CD4-positive, alpha-beta memory T cell (primary cell): ENCODE measurements at places on chromosomes 6 and 20. TPM values are rescaled to one million over a fixed set of nuclear protein-coding genes. Genes with fewer than 3 reads are reported as not detected.

Gene PACRG
- 1.5 TPM for polyA plus RNA-seq

Gene CRIP3
- polyA plus RNA-seq = not detected

Gene DCBLD1
- 2.6 TPM for polyA plus RNA-seq

Gene DEFB116
- polyA plus RNA-seq = not detected

Gene SRMS
- not detected for polyA plus RNA-seq

Gene PPP1R14C
- polyA plus RNA-seq = not detected

Gene PAQR8
- polyA plus RNA-seq = 30.3 TPM

Gene LY6G6D
- not detected for polyA plus RNA-seq

Gene GSTA3
- polyA plus RNA-seq = not detected

DNA sequence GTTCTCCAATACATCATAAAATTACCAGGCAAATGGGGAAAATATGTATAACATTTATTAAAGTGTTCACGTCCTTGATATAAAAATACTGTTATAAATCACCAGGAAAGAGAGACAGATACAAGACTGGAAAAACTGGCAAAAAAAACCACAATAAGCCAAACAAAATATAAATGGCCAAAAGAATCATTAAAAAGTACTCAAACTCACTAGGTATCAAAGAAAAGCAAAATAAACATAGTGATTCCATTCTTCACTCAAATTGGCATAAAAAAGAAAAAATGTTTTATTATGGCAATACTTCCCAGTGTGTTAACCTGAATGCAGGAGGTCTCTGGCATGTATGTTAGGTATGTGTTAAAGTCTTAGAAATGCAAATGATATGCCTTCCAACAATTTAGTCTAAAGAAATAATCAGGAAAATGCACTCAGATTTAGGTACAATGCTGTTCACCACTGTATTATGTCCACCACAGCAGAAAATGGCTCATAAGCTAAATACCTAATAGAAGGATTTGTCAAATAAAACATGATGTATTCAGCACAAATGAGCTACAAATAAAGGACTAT, 21.4 kb downstream of the SLC23A2 start:
- no peak for DNase-seq

GRCh38 chr6:168212362-168212761, 107.2 kb downstream of the DACT2 start:
- DNase-seq = no peak

DNA sequence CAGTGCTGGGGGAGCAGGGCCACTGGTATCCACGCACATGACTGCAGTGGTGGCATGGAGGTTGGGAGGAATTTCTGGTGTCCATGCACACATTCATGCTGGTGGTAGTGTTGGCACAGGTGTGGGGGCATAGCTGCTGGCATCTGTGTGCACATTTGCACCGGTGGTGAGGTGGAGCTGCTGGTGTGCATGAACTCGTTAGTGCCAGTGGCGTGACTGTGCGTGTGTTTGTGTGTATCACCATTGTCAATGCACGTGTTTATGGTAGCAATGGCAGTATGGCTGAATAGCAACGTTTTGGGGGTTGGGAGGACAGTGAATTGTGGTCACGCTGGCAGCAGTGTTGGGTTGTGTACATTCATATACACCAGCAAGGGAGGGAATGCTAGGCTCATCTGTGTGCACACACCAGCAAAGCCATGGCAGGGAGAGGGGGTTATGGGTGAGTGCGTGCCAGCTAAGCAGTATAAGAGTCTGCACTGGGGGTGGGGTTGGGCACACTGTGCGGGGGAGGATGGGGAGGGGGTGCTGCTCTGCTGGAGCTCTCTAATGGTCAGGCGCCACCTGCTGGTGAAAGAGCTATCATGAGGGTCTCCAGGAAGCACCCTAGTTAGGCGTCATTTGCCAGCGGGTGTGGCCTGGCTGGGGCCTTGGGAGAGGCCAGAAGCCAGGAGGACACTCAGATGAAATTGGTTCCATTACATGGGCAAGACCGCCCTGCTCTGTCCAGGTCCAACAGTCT, 626.1 kb upstream of the ID4 start:
- no peak for DNase-seq

DNA sequence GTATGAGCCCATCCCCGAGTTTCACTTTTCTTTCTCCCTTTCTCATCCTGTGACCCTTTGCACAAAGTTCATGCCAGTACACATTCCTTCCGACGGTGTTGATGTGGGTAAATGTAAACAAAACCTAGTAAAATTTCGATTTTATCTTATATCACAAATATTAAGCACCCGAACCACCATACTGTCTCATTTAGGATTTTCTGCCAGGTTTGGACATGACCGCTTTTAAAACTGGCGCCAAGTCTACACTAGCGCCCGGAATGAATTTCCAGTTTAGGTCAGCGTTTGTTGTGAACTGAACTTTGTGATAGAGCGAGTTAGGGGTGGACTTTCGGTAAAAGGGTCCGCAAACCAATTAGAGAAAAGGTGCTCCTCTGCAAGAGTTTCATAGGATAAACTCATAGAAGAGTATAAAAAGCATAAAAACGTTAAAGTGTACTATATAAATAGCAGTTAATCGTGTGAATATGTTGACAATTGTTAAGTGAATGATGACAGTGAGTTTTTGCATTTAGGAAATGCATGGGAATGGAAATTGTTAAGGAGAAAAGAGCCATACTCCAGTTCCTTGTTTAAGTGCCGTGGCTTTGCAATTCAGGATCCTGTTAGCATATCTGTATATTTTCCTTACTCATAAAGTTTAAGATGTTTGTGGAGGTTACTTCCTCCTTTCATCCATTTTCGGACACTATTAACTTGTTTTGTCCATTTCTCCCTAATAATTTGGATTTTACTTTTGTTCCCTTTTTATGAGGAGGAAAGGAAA, 937 bp downstream of the AKAP7 start:
- DNase-seq = no peak

DNA sequence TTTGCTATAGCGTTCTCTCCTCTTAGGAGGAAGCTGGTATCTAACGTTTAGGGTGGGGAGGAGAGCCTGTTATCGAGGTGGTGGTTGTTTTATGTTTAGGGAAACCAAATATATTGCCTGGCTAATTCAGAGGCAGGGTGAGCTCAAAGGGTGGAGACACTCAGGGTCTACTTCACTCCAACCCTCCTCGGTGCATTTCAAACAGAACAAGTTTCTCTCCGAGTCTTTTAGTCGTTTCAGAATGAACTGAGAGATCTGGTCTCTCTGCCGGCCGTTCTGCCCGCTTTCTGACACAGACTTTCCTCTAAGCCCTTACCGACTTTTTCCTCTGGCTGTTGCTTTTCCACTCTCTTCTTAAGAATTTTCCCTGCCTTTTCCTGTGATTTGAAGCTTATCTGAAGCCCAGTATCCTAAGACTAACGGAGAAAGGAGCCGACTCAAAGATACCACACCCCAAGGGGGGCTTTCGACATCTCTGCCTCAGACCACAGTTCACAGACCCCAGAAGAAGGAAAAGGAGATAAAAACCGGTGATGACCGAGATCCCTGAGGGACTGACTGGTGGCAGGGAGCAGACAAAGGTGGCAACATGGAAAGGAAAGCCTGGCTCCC, 865 bp downstream of the STK38 start:
- peak; percentile 27 for DNase-seq

- no peak for DNase-seq
Observed at GRCh38 chr20:47774131-47774777, 11.0 kb downstream of the SULF2 start.

- no peak for DNase-seq
Observed at GRCh38 chr6:122714059-122714458, 65.5 kb upstream of the FABP7 start.

DNA sequence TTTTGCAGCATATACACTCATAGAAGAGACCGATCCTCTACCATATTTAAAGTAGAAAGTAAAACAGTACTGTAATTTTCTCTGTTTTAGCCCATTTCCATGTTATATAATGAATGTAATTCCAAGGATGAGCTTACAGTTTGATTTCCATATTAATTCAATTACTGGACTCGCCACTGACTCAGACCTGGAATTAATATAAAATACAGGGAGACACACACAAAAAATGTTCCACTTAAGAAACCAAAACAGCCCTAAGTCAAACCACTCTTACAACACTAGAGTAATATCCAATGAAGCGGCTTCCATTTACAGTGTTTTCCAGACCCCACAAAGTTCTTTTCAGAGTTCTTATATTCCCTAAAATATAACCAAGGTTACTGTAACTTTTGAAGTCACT, 110.6 kb downstream of the BACH2 start:
- no peak for DNase-seq

DNA sequence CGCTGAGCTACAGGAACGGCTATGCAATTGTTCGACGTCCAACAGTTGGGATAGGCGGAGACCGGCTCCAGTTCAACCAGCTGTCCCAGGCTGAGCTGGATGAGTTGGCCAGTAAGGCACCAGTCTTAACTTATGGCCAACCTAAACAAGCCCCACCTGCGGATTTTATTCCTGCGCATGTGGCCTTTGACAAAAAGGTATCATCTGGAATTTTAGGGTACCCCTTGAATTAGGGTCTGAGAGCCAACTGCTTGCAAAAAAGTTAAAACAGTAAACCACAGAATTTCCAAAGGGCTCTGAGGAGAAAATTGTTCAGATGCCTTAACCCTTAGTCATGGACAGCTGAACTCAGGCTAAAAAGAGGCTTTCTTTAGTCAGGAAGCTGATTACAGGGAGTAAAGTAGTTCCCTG, 3.8 kb downstream of the EFHC1 start:
- no peak for DNase-seq

DNA sequence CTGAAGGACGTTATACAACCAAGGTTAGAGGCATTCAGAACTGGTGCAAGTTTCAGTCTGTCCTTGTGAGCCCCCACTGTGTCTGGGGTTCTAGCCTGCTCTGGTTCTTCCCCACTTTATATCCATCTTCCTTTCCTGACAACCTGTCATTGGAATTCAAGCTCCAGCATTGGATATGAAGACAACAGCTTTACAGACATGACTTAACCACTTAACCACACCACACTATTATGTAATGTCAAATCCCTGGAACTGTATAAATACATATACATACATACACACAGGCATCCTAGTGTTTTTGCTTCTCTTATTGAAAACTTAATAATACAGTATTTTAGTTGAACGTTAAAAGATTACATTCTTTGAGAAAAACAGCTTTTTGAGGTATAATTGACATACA, 217.9 kb upstream of the SGK1 start:
- DNase-seq = no peak

- DNase-seq = no peak
Observed at GRCh38 chr20:53985150-53985518, 85.3 kb downstream of the BCAS1 start.

DNA sequence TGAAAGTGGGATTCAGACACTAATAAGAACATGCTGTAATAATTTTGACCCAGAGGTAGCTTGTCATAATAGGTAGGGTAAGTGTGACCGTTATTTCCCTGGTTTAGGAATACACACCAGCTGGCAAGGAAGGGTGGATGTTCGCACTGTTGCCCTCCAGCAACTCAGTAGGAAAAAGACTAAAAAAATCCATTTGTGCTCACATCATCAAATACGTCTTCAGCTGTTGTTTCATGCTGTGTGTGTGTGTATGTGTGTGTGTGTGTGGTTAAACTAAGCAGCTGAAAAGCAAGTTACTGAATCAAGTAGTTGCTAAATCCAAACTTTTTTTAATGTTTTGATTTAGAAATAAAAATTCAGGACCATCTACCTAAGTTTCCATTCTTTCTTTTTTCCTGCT, 218.7 kb downstream of the TRDN start:
- no peak for DNase-seq

DNA sequence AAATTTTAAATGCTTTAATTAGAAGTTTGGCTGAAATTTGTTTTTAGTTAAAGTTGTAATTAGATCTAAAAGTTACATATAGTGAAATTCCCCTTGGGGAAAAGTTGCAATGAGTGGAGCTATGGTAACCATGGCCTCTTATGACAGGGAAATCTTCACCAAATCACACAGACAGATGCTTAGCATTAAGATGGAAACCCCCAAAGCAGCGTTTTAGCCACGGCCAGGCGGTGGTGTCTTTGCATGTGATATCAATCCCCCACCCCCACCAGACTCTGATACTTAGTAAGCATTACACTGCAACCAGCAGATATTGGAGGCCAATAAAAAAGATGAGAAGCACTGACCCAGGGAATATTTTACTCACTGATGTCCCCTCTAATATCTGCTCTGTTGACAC, 75.7 kb downstream of the REPS1 start:
- no peak for DNase-seq

- no peak for DNase-seq
Observed at GRCh38 chr20:4929686-4930397, 71.5 kb downstream of the SLC23A2 start.

DNA sequence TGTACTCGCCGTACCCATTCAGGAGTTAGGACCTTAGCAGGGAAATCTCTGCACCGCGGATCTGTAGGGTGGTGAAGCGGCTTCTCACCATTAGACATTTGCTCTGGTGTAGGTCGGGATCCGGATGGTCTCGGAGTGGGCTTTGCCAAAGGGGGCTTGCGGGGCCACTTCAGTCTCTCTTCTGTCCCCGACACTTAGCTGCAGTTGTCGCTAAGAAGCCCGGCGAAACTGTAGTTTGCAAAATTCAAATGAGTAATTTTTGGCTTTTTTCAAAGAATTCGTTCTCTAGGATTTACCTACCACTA, 433 bp downstream of the QRSL1 start:
- DNase-seq = no peak

DNA sequence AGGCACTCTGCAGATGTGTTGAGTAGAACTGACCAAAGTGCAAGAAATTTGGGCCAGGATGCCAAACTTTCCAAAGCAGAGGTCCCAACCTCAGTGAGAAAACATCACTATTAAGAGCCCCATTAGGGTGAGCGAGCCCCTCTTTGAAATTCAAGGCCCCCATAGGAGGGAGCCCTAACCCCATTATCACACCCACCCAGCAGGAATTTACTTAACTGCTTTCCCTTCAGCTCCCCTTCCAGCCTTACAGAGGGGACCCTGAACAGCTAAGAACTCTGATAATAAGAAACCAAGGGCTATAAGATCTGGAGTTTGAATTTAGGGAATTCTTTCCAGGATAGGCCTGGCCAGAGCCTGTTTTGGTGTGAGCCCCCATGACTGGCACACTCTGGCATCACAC, 130.6 kb downstream of the NFATC2 start:
- no peak for DNase-seq

GRCh38 chr6:169171951-169172350, 81.7 kb downstream of the THBS2 start:
- no peak for DNase-seq

DNA sequence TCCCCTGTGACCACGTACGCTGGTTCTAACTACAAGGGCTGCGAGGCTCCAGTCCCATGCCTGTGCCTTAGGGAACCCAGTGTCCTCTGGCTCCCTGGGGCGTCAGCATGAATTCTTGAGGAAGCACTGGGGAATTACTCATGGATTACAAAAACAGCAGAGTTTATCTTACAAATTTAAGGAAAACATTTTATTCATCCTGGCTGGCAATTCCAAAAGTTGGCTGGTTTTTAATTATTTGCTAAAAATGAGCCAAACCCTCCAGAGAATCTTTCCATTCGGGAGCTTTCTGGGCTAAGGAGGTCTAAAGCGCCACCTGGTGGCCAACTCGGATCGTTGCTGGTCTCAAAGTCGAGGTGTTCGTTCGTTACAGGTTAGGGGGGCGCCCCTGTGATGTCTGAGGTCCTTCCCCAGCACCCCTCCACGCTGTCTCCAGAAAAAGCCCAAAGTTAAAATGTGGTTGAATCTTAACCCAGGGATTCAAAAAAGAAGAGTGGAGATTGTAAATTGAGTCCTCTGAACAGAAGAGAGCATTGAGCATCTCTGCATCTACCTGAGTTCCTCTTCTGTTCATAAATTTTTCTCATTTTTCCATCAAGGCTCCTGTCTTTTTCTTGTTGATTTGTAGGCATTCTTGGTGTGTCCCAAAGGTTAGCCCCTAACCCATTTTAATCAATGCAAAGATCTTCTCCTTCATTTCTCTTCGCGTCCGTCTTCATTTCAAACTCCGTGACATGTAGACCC, 99.4 kb downstream of the BFSP1 start:
- peak; percentile 17 for DNase-seq

- no peak for DNase-seq
Observed at GRCh38 chr6:79084693-79085092, 6.6 kb upstream of the PHIP start.
